ENCODE measurements at places on chromosomes 2 and 18.

DNA sequence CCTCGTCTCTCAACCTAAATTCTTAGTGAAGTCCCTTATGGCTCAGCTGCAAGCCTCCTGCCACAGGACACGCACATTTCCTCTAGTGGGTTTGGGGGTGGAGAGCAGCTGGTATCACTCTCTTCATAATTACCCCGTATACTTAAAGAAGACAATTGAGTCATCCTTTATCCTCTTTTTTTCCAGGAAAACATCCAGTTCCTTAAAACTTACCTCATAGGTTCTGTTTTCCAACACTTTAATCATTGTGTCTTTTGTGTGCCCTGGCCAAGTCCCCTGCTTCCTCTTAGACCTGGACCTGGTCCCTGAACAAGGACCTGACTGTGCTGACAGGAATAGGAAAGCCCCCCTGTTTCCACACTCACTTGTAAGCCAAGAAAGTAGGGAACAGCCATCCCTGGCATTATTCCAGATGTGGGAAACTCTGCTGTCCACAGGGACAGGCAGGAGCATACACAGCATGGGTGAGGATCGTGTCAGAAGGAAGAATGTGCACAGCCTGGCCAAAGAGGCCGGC lies 42.3 kb upstream of the MYO1B start:
- no peak for DNase-seq

DNA sequence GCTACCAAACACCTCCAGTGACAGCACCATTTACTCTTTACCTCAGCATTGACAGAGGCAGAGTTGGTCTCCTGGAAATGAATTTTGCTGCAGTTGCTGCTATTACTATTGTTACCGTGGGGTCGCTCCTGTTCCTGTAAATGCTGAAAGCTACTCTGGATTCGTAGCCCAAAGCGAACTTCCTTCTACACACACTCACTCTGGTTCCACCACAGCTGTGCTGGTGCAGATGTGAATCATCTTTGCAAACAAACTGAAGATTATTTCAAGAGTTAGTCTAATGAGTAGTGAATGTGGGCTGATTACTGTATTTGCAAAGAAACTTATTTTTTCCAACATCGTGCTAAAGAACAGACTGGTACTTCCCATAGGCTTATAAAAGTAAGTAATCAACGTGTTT lies 304.0 kb downstream of the LPIN1 start:
- DNase-seq: peak; percentile 55

- peak; percentile 50 for DNase-seq
Measured at GRCh38 chr2:126527836-126528490, 128.0 kb upstream of the GYPC start.

DNA sequence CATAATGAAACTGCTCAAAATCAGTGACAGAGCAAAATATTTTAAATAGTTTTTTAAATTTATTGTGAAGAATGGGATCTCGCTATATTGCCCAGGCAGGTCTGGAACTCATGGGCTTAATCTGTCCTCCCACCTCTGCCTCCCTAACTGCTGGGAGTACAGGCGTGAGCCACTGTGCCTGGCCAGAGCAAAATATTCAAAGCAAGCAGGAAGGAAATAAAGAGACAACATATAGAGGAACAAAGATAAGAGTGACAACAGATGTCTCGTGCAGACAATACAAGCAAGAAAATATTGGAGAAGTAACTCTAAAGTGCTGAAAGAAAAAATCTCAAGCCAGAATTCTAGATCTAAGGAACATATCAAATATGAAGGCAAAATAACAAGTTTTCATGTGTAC lies 5.0 kb upstream of the SCLY start:
- no peak for DNase-seq

- no peak for DNase-seq
Measured at GRCh38 chr2:220440731-220441130, 813.3 kb downstream of the SLC4A3 start.

GRCh38 chr2:38692636-38693318 lies 26.9 kb downstream of the GALM start:
- DNase-seq: no peak

- no peak for DNase-seq
Measured at GRCh38 chr2:85179541-85179940, 46.3 kb downstream of the TCF7L1 start.
